ENCODE measurements at places on chromosomes 6 and 20.

DNA sequence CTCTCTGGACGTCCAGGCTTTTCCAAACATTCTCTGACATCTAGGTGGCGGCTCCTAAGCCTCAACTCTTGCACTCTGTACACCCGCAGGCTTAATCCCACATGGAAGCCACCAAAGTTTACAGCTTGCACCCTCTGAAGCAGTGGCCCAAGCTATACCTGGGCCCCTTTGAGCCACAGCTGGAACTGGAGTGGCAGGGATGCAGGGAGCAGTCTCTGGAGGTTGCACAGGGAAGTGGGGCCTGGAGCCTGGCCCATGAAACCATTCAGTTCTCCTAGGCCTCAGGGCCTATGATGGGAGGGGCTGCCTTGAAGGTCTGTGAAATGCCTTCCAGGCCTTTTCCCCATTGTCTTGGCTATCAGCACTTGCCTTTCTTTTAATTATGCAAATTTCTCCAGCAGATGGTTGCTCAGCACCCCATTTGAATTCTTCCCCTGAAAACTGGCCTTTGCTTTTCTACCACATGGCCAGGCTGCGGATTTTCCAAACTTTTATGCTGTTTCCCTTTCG is 64.9 kb downstream of the IRF4 start:
- peak; percentile 52 for DNase-seq

DNA sequence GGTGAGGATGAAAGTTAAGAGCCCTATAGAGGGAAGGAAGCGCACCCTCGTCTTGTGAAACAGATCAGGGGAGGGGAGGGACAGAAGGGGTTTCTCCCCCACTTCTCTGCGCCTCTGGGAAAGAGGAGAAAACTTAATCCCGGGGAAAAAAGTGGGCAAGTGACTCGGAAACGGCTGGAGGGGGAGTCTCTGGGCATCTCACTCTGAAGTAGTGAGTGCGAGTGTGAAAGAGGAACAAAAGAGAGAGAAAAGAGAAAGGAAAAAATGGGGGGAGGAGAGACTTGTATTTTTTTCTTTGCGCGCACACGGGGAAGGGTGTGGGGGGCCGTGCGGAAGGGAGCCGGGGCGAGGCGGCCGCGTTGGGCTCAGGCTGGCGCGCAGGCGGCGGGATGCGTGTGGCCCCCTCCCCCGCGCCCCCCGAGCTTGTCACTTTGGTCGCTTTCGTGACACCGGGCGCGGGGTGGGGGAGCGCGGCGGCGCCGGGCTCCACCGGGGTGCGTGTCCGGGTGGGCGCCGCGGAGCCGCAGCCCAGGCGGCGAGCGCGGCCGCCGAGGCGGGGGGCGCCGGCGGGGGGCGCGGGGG is 454 bp downstream of the L3MBTL3 start:
- DNase-seq = no peak

DNA sequence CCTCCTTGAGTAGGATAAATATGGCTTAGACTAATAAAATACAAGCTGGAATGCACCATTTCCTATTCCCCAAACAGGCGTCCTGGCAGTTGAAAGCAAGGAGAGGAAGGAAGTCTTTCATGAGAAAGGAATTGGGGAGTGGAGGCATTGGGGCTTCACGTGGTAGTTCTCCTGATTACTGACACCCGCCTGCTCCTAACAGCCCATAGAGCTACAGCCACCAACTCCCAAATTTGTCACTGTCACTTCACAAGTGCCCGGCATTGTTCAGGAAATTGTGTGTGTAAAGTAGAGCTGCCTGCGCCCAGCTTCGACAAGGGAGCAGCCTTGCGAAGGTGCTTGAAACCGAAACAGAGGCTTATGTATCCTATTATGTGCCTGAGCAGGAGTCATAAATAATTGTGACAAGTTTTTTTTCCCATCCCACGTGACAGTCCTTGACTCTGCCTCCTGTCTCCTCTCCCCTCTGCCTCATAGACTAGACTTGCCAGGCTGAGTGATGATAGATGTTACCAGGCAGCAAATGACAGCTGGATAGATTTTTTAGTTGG is 301.7 kb upstream of the ZFP64 start:
- DNase-seq = no peak

DNA sequence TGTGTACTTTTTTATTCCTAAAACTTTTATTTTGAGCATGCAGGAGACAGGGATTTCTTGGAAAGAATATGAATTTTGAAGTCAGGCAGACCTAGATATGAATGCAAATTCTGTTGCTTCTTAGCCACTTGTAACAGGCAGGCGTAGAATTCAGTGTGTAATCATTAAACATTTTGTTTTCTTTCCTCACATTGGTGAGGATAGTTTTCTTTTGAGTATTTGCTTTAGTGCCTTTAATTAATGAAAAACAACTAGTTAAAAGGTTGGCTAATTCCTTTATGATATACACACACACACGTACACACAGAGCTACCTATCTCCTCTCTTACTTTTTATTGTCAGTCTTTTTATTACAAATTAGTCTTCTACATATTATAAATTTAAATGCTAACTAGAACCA is 342.3 kb downstream of the CDKAL1 start:
- no peak for DNase-seq

DNA sequence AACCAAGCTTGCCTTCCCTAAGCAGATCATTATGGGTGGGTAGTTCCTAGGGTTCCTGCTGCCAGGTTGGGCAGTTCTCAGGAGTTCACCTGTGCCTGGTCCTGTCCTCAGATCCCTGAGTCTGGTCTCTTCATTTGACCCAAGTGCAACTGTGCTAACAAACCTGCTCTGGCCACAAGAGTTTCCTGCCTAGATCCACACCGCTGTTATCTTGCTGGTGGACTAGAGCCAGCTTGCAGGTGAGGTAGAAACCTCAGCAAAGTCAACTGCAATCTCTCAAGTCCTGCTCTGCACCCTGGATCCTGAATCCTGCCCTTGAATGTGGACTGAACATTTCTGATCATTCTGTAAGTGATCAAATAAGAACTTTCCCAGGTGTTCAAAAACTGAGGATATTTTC is 191.8 kb upstream of the LRFN2 start:
- no peak for DNase-seq

DNA sequence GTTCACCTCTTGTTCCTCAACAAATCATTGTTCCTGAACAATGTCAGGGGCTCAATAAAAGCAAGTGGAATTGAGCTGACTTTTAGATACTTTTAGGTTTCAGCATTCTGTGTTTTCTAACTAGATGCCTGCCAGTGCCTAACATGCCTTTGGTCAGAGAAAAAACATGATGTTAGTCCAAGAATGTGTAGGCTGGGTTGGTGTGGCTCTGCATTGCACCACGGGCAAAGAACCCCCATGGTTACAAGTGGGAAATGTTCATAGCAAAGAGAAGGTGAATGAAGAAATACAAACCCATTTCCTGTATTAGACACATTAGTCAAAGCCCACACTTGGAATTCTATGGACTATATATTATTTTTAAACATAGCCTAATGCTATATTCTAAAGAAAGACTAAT is 193.3 kb downstream of the TMEM200A start:
- no peak for DNase-seq

DNA sequence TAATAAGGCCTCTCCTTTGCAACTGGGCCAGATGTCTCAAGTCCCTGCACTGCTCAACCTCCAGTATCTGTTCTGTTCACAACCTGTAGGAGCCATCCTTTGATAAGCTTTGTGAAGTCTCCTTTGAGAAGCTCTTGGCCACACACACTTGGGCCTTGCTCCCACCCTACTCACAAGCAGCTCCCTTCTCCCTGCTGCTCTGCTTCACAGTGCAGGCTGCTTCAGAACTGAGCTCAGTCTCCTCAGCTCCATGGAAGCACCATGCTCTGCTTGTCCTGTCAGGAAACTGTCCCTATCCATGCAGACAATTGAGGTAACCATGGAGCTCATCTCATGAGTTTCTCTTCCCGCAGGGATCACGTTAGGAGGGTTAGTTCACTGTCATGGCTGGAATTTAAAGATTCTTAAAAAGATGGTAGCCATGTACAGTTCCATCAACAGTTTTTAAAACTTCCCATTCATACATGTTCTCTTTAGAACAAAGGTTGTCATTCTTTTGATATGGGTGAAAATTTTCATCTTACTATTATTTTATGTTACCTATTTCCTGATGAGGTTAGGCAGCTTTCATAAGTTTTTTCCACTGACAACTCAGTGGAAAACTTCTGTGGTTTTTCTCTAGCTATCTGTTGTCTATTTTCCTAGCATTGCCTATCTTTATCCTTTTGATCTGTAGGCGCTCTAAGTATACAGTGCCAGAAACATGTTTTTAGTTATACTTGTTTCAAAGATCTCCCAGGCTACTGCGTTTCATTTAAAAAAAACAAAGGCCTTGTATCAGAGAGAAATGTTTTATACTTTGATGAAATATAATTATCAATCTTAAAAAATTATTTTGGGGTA is 62.6 kb downstream of the AK9 start:
- DNase-seq = no peak

- peak; percentile 50 for DNase-seq
Observed at GRCh38 chr20:18405826-18406225, 61.0 kb downstream of the DZANK1 start.

DNA sequence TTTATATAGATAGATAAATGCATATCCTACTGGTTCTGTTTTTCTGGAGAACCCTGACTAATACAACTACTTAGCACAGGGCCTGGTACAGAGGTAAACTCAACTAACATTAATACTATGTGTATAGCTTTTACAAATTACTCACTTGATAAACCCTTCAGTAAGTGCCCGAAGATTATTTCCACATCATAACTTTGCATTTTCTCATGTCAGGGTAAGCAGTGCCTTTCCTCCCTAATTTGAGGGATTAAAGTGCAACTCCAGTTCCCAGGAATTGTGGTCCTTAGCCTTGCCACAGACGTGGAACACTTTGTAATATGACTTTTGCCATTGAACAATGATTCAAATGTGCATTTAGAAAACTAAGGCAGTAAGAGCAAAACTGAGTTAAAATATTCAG is 147.5 kb upstream of the SMLR1 start:
- DNase-seq = no peak

GRCh38 chr20:63027922-63028389 is 21.2 kb upstream of the BHLHE23 start:
- no peak for DNase-seq

GRCh38 chr6:156627524-156627923 is 149.7 kb upstream of the ARID1B start:
- DNase-seq = no peak

DNA sequence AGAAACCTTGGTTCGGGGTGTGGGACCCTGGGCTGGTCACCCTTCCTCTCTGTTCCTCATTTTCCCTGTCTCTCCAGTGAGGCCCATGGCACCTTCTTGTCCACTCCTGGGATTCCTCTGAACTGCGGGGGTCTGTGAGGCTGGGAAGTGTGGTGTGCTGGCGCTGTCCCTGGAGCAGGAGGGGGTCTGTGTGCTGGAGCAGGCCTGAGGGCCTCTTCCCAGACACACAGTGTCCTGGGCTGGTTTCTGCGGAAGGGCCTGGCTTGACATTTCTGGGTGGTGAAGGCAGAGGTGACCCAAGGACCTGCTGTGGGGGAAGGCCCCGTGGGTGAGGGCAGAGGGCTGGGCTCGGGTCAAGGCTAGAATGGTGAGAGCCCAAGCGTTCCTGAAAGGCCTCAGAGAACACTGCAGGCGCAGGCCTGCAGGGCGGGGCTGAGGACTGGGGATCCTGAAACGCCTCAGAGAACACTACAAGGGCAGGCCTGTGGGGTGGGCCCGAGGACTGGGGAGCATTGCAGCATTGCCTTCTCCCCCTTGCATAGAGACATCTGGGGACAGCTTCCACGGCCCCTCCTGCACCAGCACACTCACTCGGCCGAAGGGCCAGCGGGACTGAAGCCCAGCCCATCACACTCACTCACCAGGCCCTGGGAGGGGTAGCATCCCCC is 10.6 kb upstream of the BAK1 start:
- peak; percentile 67 for DNase-seq

GRCh38 chr6:34412643-34413214 is 13.1 kb downstream of the RPS10 start:
- no peak for DNase-seq

GRCh38 chr6:118372413-118372812 is 175.7 kb upstream of the PLN start:
- DNase-seq = no peak

GRCh38 chr20:33401921-33402369 is 626 bp upstream of the CDK5RAP1 start:
- no peak for DNase-seq

- DNase-seq = no peak
Observed at GRCh38 chr20:48360342-48360975, 467.3 kb downstream of the PREX1 start.

DNA sequence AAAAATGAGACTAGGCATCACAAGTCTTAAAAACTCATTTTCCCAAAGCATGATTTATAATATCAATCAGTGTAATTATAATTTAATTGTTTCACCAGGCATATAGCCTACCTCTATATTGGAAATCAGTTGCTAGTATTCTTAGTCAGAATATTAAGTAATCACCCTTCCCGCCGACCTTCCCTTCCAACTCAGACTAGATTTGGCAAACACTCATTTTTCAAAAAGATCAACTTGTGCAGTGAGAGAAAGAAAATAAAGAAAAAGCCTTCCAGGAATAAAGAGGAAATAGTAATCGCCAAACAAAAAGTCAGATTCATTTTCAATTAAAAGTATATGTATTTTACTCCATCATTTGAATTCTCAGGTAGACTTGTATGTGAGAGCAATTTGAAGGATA is 1.9 kb upstream of the BMP5 start:
- DNase-seq = no peak

DNA sequence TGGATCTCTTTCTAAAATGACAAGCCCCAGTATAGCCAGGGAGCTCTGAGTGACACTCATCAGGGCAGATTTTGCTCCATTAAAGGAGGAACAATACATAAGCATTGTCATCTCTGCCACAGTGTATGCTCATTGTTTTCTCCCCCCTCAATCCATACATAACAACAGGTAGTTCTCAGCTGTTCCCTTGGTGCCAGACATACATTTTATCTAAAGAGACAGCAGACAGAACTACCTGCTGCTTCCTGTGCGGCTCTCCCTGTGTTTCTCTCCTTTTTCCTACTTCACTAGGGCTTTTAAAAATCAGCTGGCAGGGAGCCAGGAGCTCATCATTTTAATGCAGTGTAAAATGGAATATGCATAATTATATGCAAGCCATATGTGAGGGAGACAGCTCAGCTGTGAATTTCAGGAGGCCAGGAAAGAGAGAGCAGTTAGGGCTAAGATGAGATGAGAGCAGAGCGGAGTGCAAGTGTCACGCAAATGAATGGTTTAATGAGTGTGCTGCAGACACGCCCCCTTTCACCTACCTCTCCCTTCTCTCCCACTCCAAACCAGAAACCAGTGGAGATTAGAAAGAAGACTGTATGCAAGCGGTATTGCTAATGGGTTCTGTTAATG is 96.0 kb downstream of the SOBP start:
- no peak for DNase-seq

DNA sequence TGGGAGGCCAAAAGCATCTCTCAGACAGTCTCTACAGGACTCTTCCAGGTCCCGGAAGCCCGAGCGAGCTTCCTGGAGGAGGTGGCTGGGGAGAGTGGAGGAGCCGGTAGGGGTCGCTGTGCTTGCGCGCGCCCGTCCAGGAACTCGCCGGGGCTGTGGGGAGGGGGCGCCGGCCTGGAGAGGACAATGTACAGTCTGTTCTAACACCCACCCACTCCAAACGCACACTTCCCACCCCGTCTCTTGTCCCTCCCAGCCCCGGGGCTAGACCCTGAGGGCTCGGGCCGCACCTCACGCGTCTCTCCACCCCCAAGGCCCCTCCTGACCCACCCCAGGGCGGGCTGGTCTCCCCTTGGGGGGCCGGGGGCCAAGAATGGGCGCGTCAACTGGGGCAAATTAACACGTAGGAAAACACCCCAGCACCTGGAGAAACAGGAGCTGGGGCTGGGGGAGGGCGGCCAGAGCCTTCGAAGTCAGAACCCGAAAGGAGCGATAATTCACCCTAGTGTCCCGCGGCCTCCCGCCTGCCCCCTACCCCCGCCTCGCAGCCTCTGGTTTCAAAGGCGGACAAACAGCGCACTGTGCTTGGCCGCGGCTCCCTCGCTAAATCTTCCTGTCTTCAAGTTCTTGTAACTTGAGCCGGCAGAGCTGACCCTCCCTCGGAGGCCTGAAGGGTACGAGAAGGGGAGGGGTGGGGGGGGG is 103.2 kb upstream of the FOXP4 start:
- peak; percentile 89 for DNase-seq

All from H9 (cell line).